Frontal cortex (tissue), 4 donors: ENCODE measurements at places on chromosomes 6 and 20. TPM values are rescaled to one million over a fixed set of nuclear protein-coding genes. Genes with fewer than 3 reads are reported as not detected.

Gene BCL2L1
- total RNA-seq, result 32.6 TPM

Gene TOX2
- 0.41 TPM for total RNA-seq

Gene GZF1
- total RNA-seq, result 17.9 TPM

Gene FAM50B
- 22.0 TPM for total RNA-seq

Gene SALL4
- 0.41 TPM for total RNA-seq

Gene OR2H2
- total RNA-seq, result not detected

Gene MAFB
- total RNA-seq, result 7.3 TPM

Gene STX11
- total RNA-seq, result under 0.01 TPM
